GM19239 (cell line): ENCODE measurements at places on chromosomes 16 and 17.

- DNase-seq: peak; percentile 50
Measured at GRCh38 chr16:48353565-48354163, 31.5 kb downstream of the SIAH1 start.

DNA sequence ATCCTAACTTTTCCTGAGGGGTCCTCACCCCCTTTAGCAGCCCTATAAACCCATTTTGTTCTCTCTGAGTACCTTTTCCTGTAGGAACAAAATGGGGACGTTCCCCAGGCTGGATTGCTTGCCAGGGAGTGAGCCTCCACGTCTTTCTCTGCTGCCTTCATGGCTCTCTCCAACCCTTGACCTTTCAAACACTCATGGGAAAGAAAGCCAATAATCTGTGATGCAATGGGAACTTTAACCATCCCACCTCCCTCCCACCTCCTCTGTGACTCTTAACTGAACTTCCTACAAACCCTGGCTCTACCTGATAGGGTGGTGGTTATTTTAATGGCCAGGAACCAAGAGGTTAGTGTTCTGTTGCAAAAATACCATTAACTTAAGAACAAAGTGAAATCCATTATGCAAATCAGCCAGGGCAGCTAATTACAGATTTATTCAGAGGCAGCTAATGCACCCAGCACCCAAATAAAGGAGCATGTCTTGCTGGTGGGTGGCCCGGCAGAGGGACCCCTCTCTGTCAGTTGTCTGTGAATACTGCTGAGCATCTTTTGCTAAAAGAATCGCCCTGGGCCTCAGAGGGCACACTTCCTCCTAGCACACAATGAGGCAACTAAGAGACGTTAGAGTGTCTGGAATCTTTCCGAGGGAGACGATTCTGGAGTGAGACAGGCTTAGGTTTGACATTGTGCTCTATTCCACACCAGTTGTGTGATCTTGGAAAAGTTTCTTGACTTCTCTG lies 3.0 kb downstream of the PIPOX start:
- DNase-seq: no peak

DNA sequence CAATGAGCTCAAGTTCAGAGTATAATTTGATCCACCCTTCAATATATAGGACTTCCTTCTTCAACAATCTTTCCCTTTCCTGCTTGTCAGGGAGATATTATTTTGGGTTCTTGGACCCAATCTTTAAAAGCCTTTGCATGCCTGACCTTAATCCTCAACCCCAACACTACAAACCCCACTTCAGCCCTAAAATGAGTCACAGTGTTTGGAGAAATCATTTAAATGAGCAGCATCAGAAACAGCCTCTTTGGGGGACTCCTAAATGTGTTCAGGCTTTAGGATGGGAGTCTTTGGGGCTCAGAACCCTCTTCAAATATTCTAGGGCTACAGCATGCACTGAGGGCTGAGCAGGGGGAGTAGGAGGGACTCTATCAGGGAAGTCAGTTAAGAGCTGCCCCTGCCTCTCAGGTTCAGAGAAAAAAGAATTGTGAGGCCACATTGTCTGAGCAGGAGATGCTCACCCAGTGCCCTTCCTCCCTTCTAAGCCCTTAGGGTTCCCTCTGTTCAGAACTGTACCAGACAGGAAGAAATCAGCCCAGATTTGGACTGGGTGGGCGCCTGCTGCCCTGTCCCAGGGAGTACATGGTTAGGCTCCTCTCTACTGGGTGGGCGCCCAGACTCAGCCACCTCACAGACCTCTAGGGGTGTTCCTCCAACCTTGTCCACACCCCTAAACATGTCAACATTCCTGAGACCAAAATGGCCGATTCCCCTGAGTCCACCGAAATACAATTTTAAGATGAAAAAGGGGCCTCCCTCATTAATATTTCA lies 5.0 kb downstream of the NEUROD2 start:
- DNase-seq: no peak

GRCh38 chr17:17380145-17380925 lies 77.2 kb downstream of the NT5M start:
- no peak for DNase-seq

- no peak for DNase-seq
Measured at GRCh38 chr17:65453204-65453931, 108.1 kb downstream of the AXIN2 start.

DNA sequence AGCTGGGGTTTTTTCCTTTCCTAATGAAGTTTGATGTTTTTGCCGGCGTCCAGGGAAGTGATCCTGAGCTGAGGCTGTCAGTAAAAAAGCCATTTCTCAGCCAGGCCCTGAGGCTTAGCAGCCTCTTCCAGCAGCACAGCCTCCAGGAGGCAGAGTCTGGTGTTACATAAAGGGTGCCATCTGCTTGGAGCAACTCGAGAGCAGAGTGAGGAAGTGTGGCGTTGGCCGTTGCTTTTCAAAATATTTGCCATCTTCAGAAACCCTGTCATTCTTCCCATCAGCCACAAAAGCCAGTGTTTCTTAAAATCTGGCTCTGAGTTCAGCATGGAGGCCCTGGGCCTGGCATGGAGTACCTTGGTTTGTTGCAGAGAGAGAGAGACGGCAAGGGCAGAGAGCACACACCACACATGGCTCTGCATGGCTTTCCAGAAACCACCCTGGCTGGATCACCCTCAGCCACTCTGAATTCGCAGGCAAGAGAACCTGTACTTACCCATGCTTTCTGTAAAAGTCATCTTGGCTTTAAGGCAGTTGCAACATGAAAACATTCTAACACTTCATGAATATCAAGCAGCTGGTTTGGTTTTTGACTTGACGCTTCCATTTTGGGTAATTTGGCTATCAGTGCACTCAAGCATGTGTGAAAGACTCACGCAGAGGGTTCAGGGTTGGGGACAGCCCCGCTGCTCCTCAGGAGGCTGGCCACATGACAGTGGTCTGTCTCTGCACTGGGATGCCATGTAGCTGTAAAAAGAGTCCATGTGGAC lies 21.0 kb downstream of the PMM2 start:
- DNase-seq: no peak

DNA sequence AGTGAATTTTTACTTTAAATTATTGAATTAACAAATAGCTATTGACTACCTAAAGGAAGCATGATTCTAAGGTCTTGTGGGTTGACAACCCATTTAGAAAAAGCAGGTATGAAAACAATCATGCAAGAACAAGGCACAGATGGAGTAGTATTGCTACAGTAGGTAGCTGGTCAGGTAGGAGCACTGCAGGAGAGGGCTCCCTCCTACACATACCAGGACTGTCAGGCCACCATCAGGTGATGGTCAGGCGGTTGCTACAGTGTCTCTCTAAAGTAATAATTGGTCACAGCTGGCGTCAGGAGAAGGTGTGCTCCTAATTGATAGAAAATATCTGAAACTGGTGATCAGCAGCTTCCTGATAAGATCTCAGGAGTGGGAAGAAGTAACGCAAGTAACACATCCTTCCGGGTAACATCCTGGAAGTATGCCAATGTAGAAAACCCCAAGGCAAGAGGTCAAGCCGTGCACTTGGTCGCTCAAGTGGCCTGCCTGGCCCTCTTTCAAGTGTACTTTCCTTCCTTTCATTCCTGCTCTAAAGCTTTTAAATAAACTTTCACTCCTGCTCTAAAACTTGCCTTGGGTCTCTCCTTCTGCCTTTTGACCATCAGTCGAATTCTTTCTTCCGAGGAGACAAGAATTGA lies 486.5 kb downstream of the TMEM114 start:
- no peak for DNase-seq

- no peak for DNase-seq
Measured at GRCh38 chr17:66240013-66240412, 10.8 kb upstream of the APOH start.

- no peak for DNase-seq
Measured at GRCh38 chr17:57317079-57317478, 60.8 kb downstream of the MSI2 start.

- no peak for DNase-seq
Measured at GRCh38 chr16:31714903-31715504, 158.6 kb upstream of the ZNF267 start.

GRCh38 chr16:86993426-86994110 lies 323.6 kb downstream of the C16orf95 start:
- DNase-seq: no peak

DNA sequence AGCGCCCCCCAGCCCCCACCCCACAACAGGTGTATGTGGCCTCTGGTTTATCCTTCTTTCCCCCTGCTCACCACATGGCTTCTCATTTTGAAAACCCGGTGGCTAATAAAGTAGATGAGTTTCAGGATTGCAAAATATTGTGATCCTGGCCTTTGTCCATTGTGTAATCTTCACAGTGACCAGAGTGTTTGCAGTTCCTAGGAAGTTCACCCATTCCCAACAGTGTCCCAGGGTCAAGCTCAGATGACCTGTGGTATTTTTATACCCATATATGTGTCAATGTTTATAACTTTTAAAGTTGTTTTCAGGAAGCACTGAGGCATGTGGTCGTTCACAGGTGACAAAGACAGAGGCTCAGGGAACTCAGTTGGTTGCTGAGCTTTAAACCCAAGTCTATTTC lies 721.9 kb downstream of the WWOX start:
- DNase-seq: no peak

DNA sequence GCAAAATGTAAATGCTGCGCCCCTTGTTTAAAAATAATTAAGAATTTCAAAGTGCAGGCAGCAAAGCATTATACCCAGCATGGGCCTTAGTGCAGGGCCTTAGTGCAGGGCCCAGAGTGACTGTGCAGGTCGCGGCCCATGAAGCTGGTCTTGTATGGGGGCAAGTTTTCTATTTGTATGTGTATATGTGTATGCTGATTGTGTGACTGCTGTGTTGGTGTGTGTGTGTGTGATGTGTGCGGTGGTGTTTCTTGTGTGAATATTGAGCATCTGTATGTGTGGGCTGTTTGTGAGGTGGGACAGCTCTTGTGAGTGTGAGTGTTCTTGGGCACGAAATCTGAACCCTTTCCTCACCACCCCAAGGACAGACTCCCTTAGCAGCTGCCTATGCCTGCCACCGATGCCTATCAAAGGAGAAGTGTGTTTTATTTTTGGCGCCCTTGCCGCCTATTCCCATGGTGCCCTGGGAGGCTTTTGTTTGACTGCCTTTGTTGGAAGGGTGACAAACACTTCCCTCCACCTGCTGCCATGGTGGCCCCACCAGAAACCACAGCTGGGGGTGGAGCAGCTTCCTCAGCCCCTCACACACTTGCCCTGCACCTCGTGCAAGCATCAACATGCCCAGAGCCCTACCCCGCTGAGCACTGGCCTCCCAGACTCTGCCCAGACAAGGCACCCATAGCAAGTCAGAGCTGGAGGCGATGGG lies 18.0 kb downstream of the CCR7 start:
- DNase-seq: no peak

GRCh38 chr17:7060165-7060891 lies 16.4 kb upstream of the SLC16A11 start:
- DNase-seq: no peak

GRCh38 chr16:22388101-22388644 lies 13.8 kb upstream of the CDR2 start:
- no peak for DNase-seq

- DNase-seq: no peak
Measured at GRCh38 chr17:29787995-29788394, 142.0 kb downstream of the SSH2 start.

- no peak for DNase-seq
Measured at GRCh38 chr16:47323241-47323640, 137.6 kb downstream of the ITFG1 start.

- no peak for DNase-seq
Measured at GRCh38 chr16:68117884-68118283, 32.7 kb downstream of the NFATC3 start.

GRCh38 chr17:48961516-48962233 lies 6.7 kb downstream of the GIP start:
- DNase-seq: no peak

GRCh38 chr17:50922721-50923405 lies 56.7 kb upstream of the TOB1 start:
- no peak for DNase-seq

- DNase-seq: peak; percentile 61
Measured at GRCh38 chr17:10618202-10618635, 38.9 kb downstream of the MYH3 start.

DNA sequence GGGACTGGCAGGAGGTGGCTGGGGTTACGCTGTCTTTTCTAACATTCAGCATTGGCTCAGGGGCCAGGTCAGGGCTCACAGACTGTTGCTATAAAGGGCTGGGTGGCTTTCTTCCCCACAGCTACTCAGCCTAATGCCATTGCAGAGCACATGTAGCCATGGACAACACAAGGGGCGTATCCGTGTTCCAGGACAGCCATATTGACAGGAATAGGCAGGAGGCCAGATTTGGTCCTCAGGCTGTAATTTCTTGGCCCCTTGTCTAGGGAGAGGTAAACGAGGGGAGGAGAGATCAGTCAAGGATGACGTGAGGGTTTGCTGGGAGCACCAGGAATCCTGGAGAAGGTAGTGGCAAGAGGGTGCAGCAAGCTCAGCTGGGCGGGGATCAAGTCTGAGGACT lies 21.2 kb upstream of the MYO15B start:
- DNase-seq: no peak

DNA sequence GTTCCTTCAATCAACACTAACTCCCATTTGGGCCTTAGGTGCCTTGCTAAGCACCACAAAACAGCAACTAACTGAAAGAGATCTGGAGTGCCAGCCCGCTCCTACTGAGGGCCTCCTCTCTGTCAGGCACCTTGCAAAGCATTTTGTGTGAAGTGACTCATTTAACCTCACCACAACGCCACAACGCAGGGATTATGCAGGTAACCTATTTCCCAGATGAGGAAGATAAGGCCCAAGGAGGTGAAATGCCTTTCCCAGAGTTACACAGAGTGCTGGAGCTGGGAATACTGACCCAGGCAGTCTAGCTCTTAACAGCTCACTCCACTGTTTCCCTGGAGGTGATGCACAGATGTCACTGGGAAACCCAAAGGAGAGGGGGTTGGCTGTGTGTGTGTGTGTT lies 32.8 kb downstream of the DRC3 start:
- DNase-seq: no peak

- no peak for DNase-seq
Measured at GRCh38 chr17:17198281-17198680, 7.9 kb downstream of the PLD6 start.

DNA sequence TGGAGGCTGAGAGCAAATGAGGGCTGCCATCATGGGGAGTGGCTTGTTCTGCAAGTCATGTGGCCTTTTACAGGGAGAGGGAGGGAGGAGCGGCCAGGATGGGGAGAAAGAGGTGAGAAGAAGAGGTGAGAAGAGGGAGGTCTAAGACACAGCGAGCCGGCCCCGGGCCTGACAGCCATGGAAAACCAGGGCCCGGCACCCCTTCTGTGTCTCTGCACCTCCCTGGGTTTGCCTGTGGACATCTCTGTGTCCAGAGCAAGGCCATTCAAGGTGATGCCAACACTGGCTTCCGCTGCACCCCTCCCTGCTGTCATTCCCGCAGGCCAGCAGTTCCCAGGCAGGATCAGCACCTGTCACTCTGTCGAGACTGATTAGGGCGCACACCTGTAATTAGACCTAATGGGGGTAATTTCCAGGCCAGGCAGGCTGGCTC lies 75.6 kb downstream of the MGAT5B start:
- no peak for DNase-seq
